Lung microvascular endothelial cell (primary cell): ENCODE measurements at places on chromosomes 12 and 14. TPM values are rescaled to one million over a fixed set of nuclear protein-coding genes. Genes with fewer than 3 reads are reported as not detected.

- DNase-seq = peak; percentile 29
Observed at GRCh38 chr12:119649202-119649808, 18.6 kb upstream of the PRKAB1 start.

GRCh38 chr12:124123296-124124000, 150.4 kb downstream of the ZNF664 start:
- DNase-seq = no peak

DNA sequence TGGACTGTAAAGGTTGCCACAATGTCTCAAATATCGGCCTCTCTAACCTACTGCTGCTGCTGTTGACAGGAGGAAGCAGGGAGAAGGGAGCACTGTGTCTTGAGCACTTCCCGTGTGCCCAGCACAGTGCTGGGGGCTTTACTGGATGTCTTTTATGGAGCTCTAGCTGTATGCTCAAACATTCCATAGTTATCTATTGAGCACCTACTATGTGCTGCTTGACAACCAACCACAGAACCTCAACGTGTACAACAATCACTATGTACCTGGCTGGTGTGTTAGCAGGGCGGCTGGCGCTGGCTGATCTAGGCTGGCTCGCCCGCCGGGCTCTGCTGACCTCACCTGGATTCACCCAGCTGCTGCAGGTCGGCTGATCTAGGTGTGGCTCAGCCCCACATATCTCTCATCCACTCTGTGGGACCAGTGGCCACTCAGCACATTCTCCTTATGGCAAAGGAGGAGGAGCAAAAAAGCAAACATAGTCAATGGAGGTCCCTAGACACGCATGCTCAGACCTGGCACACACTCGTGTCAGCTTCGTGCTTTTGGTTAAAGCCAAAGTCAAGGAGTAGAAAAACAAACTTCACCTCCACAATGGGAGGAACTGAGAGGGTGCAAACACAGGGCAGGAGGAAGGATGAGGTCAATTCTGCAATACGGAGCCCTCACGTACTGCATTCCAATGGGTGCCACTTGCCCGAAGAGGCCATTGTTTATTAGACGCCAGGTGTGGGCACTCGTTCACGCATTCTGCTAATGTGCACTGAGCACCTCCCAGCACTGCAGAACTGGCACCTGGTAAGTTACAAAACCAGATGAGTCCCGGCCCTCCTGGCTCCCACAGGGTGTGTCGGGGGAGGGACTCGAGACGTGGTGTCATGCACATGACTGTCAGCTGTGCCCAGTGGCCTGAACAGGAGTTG, 147.2 kb downstream of the SCARB1 start:
- DNase-seq = no peak

- DNase-seq = peak; percentile 78
Observed at GRCh38 chr12:93137656-93138612, 208.8 kb upstream of the EEA1 start.

- DNase-seq = no peak
Observed at GRCh38 chr12:121000530-121000929, 15.8 kb downstream of the C12orf43 start.

The MGAT4C gene
- total RNA-seq = under 0.01 TPM in 2 replicates

The NTF3 gene
- under 0.01 and 0.20 TPM in 2 replicates for total RNA-seq

The INHBC gene
- not detected in 2 replicates for total RNA-seq

The B4GALNT1 gene
- total RNA-seq = under 0.01 TPM in 1 of 2 replicates, not detected in the other

The LTBP2 gene
- 6.2 and 44.9 TPM in 2 replicates for total RNA-seq
